ENCODE measurements at places on chromosomes 6 and 20.

DNA sequence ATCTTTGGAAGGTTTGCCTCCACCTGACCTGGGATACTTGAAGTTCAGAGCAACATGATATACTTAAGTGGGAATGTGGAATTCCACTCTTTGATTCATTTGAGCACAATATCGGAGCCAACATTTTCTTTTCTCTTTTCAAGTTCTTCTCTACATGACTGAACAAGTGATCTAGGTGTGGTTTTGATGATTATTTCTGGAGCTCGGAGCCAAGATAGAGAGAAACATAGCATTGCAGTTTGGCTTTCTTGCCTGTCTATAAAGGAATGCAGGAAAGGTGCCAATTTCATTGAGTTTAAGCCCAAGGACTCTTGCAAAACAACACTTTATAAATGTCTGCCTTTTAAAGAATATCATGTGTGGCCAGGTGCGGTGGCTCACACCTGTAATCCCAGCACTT lies 124.2 kb upstream of the FAM83B start:
- DNase-seq, result no peak

- DNase-seq, result no peak
Measured at GRCh38 chr6:12369355-12369754, 79.2 kb downstream of the EDN1 start.

GRCh38 chr6:110075406-110075805 lies 97.3 kb downstream of the GPR6 start:
- DNase-seq, result no peak

DNA sequence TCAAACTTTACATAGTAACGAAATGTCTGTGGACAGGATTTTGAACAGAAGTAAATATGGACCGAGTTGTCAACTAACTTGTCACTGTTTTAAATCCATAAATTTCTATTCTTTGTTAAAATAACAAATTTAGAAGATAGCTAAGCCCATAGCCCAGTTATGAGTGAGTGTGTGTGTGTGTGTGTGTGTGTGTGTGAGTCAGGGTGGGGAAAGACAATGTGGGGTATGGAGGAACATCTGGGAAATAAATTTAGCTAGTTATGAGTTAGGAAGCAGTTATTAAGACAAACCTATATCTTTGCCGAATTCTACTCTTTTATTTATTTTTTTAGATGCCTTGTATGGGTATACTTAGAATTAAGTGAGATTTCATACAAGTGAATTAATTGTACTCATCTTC lies 9.0 kb downstream of the TPBG start:
- no peak for DNase-seq

- DNase-seq, result no peak
Measured at GRCh38 chr6:36563928-36564284, 16.6 kb upstream of the STK38 start.

GRCh38 chr6:168908887-168909286 lies 344.8 kb downstream of the THBS2 start:
- no peak for DNase-seq

- DNase-seq, result no peak
Measured at GRCh38 chr20:61758564-61759200, 307.0 kb downstream of the TAF4 start.

DNA sequence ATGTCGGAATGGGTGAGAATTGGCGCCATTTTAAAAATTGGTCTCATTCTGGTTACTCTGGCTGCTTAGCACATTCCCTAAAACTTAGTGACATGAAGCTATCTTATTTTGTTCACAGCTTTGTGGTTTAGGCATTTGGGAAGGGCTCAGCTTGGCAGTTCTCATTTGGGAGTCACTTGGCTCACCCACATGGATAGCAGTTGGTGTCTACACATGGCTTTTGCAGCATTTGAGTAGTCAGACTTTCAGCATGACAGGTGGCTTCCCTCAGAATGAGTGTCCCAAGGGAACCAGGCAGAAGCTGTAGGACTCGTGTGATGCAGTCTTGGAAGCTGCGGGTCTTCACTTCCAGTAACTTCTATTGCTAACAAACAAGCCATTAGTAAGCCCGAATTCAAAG lies 64.6 kb downstream of the UST start:
- no peak for DNase-seq

DNA sequence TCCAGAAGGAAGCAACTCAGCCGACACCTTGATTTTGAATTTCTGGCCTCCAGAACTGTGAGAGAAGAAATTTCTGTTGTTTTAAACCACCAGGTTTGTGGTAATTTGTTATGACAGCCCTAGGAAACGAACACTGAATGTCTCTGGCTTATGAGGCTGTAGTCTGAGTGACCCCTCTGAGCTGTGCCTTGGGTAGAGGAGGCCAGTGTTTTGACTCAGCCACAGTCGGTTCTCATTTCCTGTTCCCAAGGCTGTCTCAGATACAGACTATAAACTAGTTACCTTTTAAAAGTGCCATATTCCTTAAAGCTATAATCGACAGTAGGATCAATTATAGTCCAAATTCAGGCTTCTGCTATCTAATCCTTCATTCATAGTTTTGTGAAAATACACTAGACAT lies 391.2 kb upstream of the MAP3K7 start:
- no peak for DNase-seq

GRCh38 chr20:24978513-24978912 lies 14.0 kb downstream of the APMAP start:
- DNase-seq, result no peak

GRCh38 chr20:14634665-14635064 lies 297.3 kb upstream of the FLRT3 start:
- no peak for DNase-seq

DNA sequence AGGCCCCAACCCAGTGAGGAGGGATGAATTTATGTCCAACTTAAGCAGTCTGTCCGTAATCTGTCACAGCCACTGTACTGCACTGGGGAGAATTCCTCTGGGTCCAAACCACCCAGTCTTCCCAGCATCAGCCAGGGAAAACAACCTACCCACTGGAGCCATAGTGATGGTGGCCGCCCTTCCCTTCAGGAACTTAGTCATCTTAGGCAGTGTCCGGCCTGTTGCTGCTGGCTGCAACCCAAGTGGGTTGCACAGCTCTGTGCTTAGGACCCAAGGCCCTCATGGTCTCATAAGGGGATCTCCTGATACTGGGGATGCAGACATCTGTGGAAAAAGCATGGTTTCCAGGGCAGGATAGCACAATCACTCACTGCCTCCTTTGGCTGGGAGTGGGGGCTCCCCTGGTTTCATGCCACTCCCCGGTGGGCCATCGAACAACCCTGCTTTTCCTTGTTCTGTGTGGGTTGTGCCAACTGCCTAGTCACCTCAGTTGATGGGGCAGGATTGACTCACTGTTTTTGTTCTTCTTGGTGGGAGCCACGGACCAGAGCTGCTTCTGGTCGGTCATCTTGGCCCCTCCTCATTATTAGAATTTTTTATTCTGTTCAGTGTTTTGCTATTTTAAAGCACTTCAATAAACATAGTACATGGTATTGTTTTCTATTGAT lies 591.9 kb downstream of the DOK5 start:
- DNase-seq, result no peak

DNA sequence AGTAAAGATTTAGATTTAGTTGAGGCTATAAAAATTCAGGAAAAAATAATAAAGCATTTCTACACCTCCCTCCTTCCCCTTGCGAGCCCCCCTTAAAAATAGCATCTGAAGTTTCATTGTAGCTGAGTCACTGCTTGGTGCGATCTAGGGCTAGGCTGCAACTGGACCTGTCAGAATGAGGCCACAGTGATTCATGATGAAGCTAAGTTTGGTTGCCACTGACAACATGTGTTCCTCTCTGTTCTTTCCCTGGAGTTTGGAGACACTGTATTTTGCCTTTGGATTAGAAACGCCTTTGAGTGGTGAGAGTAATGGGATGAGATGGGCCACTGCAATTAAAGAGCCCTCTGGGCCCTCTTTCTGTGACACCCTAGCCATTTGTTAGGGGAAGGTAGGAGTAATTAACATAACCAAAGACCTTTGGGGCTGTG lies 334.1 kb downstream of the NRN1 start:
- no peak for DNase-seq

GRCh38 chr20:53274365-53274764 lies 302.2 kb downstream of the TSHZ2 start:
- DNase-seq, result no peak

DNA sequence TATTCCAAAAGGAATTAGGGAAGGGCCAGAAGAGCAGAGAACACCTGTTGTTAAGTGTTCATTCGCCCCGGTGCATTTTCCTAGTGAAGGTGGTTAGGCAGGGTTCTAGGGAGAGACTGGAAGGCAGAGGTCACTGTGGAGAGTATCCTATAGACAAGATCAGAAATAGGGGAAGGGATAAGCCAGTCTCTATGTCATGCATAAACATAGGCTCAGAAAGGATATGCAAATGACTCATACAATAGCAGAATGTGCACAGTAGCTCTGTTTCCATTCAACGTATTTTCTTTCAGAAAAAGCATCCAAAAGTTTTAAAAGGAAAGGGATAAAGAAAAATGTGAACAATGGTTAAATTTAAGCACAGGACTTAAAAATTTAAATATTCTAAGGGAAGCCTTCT lies 47.4 kb downstream of the BMP6 start:
- no peak for DNase-seq

GRCh38 chr6:44494011-44494501 lies 106.5 kb downstream of the CDC5L start:
- no peak for DNase-seq

DNA sequence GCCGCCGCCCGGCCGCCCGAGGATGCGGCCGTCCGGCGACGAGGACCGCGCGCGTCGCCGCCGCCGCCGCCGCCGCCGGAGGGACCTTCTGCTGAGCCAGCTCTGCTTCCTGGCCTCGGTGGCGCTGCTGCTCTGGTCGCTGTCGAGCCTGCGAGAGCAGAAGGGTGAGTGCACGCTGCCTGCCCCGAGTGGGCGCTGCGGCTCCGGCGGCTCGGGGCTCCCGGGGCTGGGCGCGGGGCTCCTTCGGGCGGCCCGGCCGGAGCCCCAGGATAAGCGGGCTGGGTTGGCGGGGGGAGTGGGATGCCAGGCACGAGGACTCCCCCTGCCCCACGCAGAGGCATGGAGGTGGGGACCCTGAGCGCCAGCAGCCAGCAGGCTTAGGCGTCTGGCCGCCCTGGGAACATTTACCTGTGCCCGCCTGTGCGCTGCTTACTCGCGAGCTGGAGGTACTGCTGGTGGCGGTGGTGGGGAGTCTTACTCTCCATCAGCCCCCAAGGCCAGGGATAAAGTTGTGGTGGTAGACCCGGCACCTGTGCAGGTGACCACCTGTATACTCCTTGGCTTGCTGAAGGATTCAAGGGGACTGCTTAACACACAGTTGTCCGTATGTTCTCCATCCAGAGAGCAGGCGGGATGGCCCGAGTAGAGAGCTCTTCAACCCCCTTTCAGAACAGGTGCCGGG lies 520 bp downstream of the SLC24A3 start:
- peak; percentile 11 for DNase-seq

DNA sequence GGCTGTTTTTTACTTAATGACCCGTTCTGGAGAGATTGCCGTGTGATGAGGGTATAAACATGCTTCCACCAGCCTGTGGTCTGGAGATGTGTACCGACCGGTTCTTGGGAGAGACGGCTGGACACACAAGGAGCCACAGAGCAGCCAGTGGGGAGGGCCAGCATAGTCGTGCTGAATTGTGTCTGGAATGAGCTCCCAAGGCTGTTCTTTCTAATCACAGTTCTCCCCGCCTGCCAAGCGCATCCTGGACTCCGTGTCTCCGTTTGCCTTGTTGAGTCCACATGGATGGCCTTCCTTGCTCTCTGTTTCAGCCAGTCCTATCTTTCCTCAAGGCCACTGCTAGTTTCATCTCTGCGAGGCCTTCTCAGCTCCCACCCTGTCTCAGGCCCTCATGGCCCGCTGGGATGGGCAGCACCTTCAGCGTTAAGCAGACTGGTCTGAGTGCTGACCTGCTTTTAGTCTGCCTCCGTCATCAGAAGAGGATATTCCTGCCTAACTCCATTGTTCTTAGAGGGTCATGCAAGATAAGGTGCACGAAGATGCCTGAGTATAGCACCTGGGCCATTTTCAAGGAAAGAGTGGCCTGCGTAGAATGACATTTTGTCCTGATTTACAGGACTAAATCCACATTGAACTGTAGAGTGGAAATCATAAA lies 20.6 kb downstream of the MANBAL start:
- no peak for DNase-seq

DNA sequence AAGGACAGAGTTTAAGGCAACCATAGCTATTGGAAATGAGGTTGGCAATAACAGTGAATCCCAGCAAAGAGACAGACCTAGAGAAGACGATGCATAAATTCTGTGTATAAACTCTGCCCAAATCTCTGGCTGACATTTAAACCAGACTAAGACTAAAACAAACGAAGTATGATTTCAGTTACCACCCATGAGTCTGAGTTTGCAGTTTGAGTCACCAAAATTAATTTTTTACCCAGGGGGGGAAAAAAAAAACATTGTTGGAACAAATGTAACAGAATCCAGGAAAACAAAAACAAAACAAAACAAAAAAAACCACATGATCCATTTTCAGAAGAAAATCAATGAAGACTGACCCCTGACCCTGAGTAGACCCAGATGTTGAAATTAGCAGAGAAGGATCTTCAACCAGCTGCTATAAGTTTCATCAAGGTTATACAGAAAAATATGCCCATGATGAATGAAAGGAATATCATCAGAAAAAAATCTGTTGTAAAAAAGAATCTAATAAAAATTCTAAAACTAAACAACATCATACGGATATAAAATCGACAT lies 190.8 kb downstream of the GMDS start:
- no peak for DNase-seq

- no peak for DNase-seq
Measured at GRCh38 chr6:161261325-161261724, 12.5 kb downstream of the AGPAT4 start.

DNA sequence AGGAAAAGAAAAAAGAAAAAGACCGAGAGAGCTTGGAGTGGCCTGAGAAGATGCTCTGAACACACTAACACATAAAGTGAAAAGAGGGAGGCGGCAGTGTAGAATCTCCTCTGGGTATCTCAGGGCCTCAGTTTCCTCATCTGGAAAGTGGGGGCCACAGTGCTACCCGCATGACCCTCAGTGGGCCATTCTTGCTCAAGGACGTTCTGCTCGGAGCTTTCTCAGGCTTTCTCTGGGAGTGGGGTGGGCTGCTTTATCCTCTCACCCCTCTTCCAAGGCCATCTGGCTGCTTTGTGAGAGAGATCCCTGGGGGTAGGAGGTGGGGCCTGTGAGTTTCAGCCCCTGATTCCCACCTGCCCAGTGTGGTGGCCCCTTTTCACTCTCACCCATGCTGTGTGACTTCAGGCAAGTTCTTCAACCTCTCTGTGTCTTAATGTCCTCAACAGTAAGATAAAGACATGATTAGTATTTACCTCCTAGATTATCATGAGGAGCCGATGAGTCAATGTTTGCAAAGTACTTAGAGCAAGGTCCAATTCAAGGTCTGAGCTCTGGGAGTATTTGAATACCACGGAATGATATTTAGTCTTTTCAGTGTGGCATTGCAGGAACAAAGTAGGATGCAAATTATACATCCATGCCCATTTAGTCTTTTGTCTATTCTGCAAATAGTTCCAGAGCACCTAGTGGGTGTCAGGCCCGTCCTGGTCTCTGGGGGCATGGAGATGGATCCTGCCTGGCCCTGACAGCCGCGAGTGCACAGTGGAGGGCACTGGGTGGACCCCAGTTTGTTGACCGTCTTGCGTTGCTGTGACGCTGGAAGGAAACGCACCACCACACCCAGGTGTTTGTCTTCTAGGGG lies 34.3 kb downstream of the SRC start:
- no peak for DNase-seq

- no peak for DNase-seq
Measured at GRCh38 chr6:139296927-139297326, 5.1 kb upstream of the TXLNB start.
